Muscle of arm (tissue), 14 donors: ENCODE measurements at places on chromosomes 12 and 14. TPM values are rescaled to one million over a fixed set of nuclear protein-coding genes. Genes with fewer than 3 reads are reported as not detected.

PRH2 gene
- polyA plus RNA-seq, result not detected

B3GNT4 gene
- 0.17 TPM for polyA plus RNA-seq

FOXG1 gene
- polyA plus RNA-seq, result 0.07 TPM

RPS6KL1 gene
- 3.9 TPM for polyA plus RNA-seq

RNASE12 gene
- not detected for polyA plus RNA-seq

ACVRL1 gene
- 55.1 TPM for polyA plus RNA-seq

PDE3A gene
- not detected for polyA plus RNA-seq

LRRK2 gene
- 5.4 TPM for polyA plus RNA-seq

PROX2 gene
- polyA plus RNA-seq, result 0.15 TPM
